Tibial artery (tissue), 4 donors: ENCODE measurements at places on chromosomes 1 and 21.

DNA sequence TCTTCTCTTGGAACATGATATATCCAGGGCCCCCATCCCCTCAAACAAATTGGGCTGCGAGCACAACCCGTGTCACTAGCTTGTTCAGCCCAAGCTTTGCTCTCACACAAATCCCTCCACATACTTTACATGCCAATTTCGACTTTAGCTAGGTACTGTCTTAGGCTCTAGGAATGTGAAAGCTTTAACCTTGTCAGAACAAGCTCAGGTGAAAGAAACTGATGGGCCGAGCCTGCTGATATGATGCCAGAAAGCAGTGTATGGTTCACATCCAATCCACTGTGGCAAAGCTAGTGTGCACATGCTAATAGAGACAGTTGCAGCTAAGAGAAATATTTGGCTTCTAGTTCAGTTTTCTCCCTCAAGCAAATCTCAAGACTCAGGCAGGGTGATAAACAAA is 79.5 kb downstream of the TNFSF18 start:
- DNase-seq, result no peak

DNA sequence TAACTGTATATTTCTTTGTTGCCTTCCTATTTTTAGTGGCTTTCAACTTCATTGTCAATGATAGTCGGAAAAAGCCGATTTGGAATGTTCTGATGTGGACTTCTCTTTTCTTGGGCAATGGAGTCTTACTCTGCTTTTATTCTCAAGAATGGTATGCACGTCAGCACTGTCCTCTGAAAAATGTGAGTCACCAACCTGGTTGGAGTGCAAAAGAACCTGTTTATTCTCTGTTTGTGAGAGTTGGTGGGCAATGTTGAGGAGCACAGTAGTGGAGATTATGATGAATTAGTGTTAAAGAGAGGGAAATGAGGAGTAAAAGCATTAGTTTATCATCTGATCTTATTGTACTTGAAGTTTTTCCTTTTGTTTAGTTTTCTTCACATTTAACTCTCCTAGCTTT is 14.5 kb upstream of the AXDND1 start:
- no peak for DNase-seq

DNA sequence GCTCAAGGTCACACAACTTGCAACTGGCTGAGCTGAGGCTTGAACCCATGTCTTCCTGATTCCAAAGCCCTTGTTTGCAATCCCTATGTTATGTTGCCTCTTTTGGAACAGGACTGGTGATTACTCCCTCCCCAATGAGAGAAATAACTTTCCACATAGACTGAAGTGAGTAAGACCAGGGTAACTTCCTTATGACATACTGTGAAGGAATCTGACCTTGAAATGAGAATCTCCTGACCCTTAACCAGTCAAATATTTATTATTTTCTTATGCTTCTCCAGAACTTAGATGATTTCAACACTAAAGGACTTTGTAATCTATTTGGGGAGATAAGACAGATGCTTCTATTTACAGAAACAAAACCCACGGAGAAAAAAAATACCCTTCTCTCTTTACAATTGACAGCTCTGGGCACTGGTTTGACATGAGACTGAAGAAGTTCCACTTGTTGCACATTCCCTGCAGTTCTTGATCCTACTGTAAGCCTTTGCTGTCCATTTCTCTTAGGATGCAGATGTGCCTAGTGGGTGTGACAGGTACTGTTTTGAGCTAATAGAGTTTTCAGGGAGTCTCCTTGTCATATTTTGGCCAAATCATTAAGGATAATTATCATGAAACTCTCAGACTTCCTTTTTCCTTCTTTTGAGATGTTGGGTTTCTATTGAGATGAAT is 3.9 kb upstream of the RPTN start:
- DNase-seq, result no peak

DNA sequence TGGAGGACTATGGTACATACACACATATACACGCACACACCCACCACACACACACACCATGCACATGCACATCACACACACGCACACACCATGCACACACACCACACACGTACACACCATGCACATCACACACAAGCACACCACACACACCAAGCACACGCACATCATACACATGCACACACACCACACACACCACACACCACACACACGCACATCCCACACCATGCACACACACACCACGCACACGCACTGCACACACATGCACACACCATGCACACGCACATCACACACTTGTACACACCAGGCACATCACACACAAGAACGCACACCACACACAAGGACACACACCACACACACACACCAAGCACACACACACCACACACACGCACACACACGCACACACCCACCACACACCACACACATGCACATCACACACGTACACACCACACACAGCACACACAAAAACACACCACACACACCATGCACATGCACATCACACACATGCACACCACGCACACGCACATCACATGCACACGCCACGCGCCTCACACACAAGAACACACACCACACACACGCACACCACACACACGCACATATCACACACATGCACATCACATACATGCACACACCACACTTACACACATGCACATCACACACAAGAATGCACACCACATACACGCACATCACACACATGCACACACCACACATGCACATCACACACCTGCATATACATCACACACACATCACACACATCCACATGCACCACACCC is 9.2 kb downstream of the PDE9A start:
- no peak for DNase-seq

DNA sequence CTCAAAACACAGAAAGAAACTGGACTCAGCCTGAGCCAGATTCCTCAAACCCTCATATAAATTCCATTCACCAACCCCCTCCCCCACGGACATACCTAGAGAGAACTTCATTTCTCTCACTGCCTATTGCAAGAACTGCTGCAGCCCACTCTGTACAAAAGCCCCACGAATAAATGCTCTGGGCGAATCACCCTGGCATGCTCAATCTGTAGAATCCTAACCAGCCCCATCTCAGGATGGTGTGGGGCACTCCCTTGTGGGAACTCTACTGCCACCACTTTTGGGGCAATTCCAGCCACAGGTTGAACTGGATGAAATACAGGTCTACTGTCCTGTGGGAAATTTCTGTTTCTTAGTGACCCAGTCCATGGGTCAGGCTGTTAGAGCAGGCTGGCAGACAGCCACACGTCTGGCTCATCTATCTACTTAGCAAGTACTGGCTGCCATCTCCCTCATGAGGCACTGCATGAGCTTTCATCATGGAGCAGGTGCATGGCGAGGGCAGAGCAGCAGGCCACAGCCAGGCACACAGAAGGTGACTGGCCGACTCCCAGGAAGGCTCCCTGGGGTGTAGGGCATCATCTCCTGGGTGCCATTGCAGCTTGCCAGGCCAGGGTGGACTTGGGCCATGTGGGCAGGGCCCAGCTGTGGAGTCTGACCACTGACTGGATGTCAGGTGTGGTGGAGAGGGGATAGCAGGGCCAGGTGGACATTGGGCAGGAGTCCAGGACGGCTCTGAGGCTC is 1.6 kb upstream of the C1orf35 start:
- DNase-seq, result no peak

GRCh38 chr1:185998391-185998790 is 264.2 kb downstream of the HMCN1 start:
- DNase-seq, result no peak

DNA sequence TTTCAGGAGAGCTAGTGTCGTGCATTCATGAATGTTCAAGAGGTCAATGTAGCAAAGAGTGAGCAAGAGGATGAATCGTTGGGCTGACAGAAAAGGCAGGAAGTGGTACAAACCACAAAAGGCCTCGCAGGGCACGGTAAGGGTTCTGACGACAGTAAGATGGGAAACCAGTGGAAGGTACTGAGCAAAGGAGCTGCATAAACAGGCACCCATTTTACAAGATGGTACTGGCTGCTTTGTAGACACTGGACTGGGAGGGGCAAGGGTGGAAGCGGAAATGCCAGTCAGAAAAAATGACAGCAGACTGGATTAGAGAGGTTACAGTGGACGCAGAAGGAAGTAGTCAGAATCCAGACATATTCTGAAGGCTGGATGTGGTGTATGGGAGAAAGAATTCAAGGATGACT is 123.5 kb downstream of the PTPN14 start:
- no peak for DNase-seq

- no peak for DNase-seq
These were observed 1361.7 kb upstream of the B3GALT2 start for GRCh38 chr1:194548071-194548470.

DNA sequence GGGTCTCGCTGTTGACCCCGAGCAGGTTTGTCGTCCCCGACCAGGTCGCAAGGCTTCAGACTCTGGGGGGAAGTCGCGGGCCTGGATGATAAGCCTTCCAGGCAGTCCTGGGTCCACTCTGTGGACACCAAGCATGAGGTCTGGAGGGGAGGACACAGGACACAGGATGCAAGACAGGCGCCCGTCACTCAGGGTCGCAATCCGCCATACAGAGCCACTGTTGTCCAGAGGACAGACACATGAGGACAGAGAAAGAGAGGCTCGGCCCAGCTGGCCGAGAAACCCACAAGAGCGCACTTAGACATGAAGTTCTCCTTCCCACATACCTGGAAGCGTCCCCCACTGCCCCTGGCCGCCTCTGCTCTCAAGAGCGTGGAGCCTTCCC is 4.8 kb upstream of the FOXD2 start:
- DNase-seq, result no peak

DNA sequence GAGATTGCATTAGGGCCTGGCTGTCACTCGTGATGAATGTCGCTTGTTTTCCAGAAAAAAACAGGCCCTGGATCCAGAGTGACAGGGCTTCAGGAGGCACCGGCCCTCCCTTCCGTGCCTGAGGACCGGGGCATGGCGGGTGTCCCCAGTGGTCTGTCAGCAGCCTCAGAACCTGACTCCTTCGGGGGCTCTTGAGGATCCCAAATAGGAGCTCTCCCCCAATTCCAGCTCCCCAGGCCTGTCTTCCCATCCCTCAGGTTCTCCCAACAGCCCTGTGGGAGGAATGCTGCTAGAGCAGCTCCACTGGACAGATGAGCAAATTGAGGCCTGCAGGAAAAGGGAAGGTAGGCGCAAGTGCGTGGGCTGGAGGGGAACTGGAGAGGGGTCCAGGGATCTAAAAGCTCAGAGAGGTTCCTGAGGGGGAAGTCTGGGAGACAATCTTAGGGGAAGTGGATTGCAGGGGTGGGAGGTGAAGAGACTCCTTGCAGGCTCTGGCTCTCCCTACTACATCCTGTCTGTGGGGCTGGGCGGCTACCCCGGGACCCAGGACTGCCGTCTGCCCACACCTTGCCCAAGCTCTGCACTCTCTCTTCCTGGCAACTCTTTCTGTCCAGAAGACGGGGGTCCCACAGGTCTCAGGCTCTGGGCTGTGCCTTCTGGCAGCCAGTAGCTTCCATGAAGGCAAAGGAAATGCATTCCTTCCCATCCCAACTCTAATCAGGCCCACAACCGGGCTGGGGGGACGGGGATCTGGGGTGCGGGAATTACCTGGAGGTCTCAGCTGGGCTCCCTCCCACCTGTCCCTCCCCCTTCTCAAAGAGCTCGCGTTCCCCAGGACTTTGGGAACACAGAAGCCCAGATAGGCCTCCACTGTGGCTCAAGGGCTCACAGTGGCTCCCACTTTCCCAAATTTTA is 105.7 kb upstream of the CASZ1 start:
- DNase-seq, result no peak

DNA sequence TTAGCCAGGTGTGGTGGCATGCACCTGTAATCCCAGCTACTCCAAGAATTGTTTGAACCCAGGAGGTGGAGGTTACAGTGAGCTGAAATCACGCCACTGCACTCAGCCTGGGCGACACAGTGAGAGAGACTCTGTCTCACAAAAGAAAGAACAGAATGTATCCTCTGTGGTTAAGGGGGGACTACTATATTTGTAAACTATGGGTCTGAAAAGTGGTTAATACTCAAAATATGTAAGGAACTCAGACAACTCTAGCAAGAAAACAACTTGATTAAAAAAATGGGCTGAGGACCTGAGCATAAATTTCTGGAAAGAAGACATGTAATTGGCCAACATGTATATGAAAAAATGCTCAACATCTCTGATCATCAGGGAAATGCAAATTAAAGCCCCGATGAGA is 11.2 kb downstream of the FNBP1L start:
- DNase-seq, result no peak

GRCh38 chr1:161200421-161200991 is 1.7 kb upstream of the ADAMTS4 start:
- no peak for DNase-seq

DNA sequence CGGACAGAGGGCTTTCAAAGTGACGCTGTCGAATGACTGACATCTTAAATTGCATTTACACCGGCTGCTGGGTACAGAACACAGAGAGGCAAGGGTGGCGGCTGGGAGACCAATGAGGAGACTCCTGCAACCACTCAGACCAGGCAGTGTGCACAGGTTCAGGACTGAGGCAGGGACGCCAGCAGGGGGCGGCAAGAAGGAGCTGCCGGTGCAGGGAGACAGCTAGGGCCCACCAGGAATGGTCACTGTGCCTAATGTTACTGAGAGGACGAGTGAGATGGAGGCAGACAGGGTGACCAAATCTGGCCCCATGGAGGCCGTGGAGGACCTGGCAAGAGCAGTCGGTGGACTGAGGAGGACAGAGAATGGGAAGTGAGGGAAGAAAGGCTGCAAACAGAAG is 23.5 kb downstream of the GLIS1 start:
- DNase-seq, result no peak

- DNase-seq, result no peak
These were observed 88.4 kb downstream of the PROX1 start for GRCh38 chr1:214075999-214076707.

- DNase-seq, result no peak
These were observed 14.1 kb upstream of the NCMAP start for GRCh38 chr1:24541711-24542346.

- no peak for DNase-seq
These were observed 147.4 kb upstream of the NRIP1 start for GRCh38 chr21:15212206-15212605.

GRCh38 chr1:65959896-65960567 is 167.3 kb downstream of the PDE4B start:
- no peak for DNase-seq

DNA sequence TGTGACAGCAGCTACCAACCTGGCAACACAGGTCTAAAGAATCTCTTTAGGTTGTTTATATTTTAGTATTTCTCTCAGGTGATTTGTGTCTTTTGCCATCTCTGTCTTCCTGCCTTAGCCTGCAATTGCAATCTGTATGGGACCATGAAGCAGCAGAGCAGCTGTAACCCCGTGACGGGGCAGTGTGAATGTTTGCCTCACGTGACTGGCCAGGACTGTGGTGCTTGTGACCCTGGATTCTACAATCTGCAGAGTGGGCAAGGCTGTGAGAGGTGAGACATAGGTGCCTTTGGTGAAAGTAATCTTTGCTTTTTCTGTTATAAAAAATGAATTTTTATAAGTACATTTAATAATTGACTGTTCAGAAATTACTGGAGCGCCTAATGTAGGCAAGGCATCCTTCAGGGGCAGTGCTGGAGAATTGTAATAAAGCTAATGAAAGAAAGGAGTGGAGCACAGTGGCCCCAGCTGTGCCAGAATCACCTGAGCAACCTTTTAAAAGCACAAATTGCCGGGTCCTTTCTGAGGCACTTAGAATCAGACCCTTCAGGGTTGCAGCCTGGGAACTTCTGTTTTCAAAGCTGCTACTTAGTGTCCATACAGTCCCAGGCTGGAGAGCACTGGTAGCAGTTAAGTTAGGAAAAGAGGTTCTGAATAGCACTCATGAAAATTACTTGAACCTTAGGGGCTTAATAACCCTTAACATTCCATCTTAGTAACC is 60.6 kb upstream of the LAMC2 start:
- no peak for DNase-seq
